ENCODE measurements at places on chromosomes 6 and 20. TPM values are rescaled to one million over a fixed set of nuclear protein-coding genes. Genes with fewer than 3 reads are reported as not detected.

ZNF341 gene
- polyA plus RNA-seq: 3.6 TPM

PRICKLE4 gene
- 2.0 TPM for polyA plus RNA-seq

ZNF451 gene
- 21.1 TPM for polyA plus RNA-seq

SYCP2L gene
- 2.3 TPM for polyA plus RNA-seq

CRYBG1 gene
- polyA plus RNA-seq: 3.1 TPM

SPATS1 gene
- not detected for polyA plus RNA-seq

ABHD16B gene
- polyA plus RNA-seq: not detected

SLC22A1 gene
- polyA plus RNA-seq: 0.77 TPM

PERP gene
- 2.3 TPM for polyA plus RNA-seq

MICAL1 gene
- 71.7 TPM for polyA plus RNA-seq

ASXL1 gene
- 42.1 TPM for polyA plus RNA-seq

DEF6 gene
- polyA plus RNA-seq: 4.5 TPM

AGER gene
- polyA plus RNA-seq: 6.7 TPM

ZNF391 gene
- 4.3 TPM for polyA plus RNA-seq

C6orf120 gene
- 28.0 TPM for polyA plus RNA-seq

CD24 gene
- 7.0 TPM for polyA plus RNA-seq

SNX5 gene
- polyA plus RNA-seq: 101 TPM

JPH2 gene
- 127 TPM for polyA plus RNA-seq

TBX18 gene
- polyA plus RNA-seq: 21.5 TPM

GHRH gene
- polyA plus RNA-seq: not detected

PAQR8 gene
- polyA plus RNA-seq: 4.9 TPM

MYLK4 gene
- 12.3 TPM for polyA plus RNA-seq

PMEPA1 gene
- polyA plus RNA-seq: 31.7 TPM

ADGB gene
- polyA plus RNA-seq: not detected

XKR7 gene
- polyA plus RNA-seq: 0.05 TPM

ECI2 gene
- 40.7 TPM for polyA plus RNA-seq

ADTRP gene
- 0.49 TPM for polyA plus RNA-seq

DEFB124 gene
- 0.88 TPM for polyA plus RNA-seq

ANKRD66 gene
- polyA plus RNA-seq: 0.61 TPM

C6orf15 gene
- polyA plus RNA-seq: not detected

COL20A1 gene
- 6.2 TPM for polyA plus RNA-seq

SLC32A1 gene
- polyA plus RNA-seq: not detected

C6orf163 gene
- polyA plus RNA-seq: 2.0 TPM

EDN3 gene
- polyA plus RNA-seq: 33.9 TPM

PSORS1C2 gene
- not detected for polyA plus RNA-seq

PARD6B gene
- 0.40 TPM for polyA plus RNA-seq

PSMA7 gene
- polyA plus RNA-seq: 156 TPM

LRRN4 gene
- 0.23 TPM for polyA plus RNA-seq

CRISP1 gene
- not detected for polyA plus RNA-seq

TGM3 gene
- 0.61 TPM for polyA plus RNA-seq

CYP21A2 gene
- 1.8 TPM for polyA plus RNA-seq

CDH22 gene
- polyA plus RNA-seq: 0.35 TPM

NKX2-2 gene
- polyA plus RNA-seq: not detected

PLA2G7 gene
- polyA plus RNA-seq: 4.7 TPM

METTL24 gene
- 0.23 TPM for polyA plus RNA-seq

PAK5 gene
- polyA plus RNA-seq: 0.13 TPM

RNF39 gene
- 0.35 TPM for polyA plus RNA-seq

LPIN3 gene
- 4.7 TPM for polyA plus RNA-seq

SNHG17 gene
- 21.4 TPM for polyA plus RNA-seq

HLA-C gene
- polyA plus RNA-seq: 69.3 TPM

EYS gene
- polyA plus RNA-seq: 0.59 TPM

GABRR1 gene
- 1.1 TPM for polyA plus RNA-seq
